ENCODE measurements at places on chromosomes 7 and 10. TPM values are rescaled to one million over a fixed set of nuclear protein-coding genes. Genes with fewer than 3 reads are reported as not detected.

- DNase-seq, result no peak
Measured at GRCh38 chr7:44112997-44113763, 9.0 kb downstream of the AEBP1 start.

- no peak for DNase-seq
Measured at GRCh38 chr10:128971374-128972035, 495.5 kb upstream of the MGMT start.

DNA sequence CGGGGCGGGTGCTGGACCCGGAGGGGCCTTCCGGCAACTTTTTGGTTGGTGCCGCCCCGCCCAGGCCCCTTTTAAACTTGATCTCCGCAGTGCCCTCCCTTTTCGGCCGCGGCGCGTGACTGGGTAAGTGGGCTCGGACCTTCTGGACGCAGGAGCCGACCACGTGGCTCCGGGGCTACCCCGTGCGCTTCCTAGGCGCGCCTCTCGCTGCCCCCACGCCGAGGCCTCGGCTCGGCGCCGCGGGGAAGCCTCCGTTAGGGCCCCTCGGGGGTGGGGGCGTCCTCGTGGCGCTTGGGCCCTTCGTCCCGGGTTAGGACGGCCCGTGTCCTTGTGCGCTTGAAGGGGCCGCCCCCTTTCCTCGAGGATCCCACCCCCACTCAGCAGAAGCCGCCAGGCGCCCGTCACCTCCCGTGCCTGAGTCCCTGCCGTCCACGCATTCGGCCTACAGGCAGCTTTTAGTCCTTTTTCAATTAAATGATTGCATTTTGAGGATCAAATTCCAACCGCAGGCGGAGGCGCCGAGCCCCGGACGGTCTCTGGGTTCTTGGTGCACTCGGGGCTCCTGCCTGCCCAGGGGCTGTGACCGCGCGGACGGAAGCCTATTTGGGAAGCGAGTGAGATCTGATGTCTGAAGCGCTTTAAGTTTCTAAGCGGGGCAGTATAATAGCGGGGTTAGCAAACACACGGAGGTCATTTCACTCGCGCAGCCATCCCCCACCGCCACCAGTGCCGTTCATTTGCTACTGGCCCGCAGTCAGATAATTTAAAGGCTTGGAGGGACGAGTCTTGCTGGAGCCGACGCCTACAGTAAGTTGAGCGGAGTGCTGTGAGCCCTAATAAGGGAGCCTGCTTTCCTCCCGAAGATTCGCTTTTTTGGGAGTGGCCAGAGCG lies 31.8 kb upstream of the TOMM7 start:
- peak; percentile 85 for DNase-seq

DNA sequence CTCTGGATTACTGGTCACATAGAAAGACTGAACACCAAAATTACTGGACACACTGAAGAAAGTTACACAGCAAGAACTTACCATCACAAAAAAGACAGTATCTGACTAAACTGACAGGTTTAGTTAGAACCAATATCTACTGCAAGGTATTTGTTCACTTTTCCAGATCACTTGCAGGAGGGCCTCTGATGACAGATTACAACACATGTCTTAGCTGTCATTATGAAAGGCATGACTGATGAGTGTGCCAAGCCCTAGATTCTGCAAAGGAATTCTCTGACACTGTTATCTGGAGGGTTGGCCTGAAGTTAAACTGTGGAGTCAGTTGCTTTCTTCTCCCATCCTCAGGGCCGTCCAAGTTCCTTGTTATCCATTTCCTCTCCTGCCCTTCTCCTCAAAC lies 242.7 kb downstream of the KIF20B start:
- no peak for DNase-seq

DNA sequence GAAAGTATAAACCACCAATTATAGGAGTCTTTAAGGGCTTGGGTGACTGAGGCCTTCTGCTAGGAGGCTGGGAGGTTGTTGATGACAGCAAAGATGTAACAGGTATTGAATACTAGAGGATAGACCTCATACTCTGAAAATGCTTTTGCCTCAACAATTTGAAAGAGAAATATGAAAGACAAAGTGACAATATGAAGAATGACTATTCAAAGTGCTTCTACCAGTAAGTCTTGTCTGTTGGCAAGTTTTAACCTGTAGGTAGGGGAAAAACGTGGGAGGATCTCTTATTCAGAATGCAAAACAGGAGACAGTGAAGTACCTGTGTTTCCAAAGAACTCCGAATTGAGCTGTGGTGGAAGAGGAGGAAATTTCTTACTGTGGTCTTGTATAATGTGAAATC lies 38.2 kb downstream of the GBF1 start:
- no peak for DNase-seq

DNA sequence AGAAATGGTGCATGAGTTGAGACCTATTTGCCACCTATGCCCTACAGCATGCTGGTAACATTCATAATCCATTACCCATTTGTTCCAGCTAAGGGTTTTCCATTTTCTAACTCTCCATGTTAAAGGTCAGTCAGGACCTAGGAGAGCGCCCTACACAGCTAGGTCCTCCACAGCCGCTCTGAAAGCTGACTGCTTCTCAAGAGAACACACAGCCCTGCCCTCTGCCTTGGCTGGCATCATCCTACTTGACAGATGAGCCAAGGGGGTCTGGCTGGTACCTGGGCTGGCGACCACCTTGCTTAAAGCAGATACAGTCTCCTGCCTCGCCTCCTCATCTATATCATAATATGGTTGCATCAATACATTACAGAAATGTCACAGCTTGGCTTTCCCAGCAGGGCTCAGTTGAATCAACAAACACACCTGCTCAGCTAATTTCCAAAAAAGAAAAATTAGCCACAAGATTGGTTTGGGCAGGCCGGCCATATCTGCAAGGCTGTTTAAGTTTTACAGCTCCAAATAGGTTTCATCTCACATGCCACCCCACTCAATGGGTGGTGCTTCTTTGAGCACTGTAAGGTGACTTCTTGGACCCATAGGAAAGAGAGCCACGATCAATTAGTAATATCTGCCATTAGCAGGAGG lies 17.3 kb downstream of the TLL2 start:
- no peak for DNase-seq

DNA sequence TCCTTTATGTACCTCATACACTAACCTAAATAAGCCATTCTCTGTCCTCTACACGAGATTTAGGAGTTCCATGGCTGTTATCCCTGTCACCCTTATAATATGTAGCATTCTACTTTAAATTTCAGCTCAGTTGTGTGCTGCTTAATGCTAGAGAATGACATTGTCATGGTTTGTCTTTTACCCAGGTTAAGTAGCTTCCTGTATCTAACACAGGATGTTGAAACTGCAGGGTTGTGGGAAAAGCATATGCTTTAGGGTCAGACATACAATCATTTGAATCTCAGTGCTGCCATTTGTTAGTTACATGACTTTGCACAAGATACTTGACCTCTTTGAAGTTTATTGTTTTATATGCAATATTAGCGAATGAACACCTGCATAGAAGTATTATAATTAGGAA lies 235.1 kb upstream of the CACNA2D1 start:
- no peak for DNase-seq

DNA sequence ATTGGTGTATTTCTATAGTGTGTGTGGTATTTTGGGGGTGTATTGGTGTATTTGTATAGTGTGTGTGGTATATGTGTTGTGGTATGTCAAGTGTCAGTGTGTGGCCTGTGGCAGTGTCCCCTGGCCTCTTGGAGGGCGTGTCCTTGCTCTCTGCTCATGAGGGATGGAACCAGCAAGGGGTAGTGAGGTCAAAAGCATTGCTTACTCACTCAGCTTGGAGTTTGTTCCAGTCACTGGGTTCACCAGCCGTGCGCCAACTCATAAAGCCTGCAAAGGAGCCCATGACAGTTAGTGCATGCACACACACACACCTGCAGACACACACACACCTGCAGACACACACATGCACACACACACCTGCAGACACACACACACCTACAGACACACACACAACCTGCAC lies 4.3 kb upstream of the TRPV6 start:
- no peak for DNase-seq

DNA sequence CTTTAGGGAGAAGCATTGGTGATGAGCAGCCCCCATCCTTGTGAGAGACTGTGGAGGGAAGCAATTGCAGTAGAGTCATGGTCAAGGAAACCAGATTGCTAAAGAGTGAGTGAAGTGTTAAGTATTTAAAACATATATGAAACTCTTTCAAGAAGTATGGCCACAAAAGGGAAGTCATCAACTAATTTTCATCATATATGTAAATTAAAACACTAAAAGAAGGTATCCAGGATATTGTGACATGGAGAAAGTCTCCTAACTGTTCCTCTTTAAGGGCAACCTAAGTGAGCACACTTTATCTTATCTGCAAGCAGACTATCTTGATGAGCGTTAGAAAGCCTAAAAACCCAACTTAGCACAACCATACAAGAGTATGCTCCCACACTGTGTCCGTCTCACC lies 69.7 kb downstream of the CD36 start:
- DNase-seq, result no peak

- DNase-seq, result no peak
Measured at GRCh38 chr10:80451132-80451531, 3.0 kb upstream of the TSPAN14 start.

- DNase-seq, result no peak
Measured at GRCh38 chr10:110069502-110069982, 61.8 kb downstream of the ADD3 start.

Gene NRP1
- 147 TPM for polyA plus RNA-seq

Gene LRRC18
- polyA plus RNA-seq, result not detected

Gene TMEM196
- not detected for polyA plus RNA-seq

Gene BAG3
- polyA plus RNA-seq, result 57.4 TPM
